Naive thymus-derived CD4-positive, alpha-beta T cell (primary cell): ENCODE measurements at places on chromosomes 7 and 10. TPM values are rescaled to one million over a fixed set of nuclear protein-coding genes. Genes with fewer than 3 reads are reported as not detected.
A peak's percentile ranks its signal among the peaks of the same experiment; 100 is the strongest.

- H3K36me3 ChIP-seq: no peaks in the 10 kb centered on the region
- H3K4me1 ChIP-seq: no peaks in the 10 kb centered on the region
- H3K27me3 ChIP-seq: no peaks in the 10 kb centered on the region
- H3K4me3 ChIP-seq: peak overlapping the region; percentile 30
Observed at GRCh38 chr10:77710759-77711682, 73.4 kb upstream of the KCNMA1 start.

DNA sequence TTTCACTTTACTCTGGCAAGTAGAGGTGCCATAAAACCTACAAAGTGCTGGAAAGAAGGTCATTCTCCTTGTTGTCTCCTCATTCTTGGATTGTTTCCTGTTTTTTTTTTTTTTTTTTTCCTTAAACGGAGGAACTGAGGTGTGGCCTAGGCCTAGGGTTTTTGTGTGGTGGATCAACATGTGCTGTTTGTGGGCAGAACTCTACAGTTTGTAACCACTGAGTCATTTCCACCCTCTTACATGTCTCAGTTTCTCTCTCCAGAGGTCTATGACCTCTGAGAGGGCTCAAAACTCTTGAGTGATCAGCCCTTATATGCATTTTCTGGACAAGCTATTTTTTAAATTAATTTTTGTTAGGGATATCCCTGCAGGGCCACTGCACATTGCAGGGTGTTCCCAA, 296.0 kb downstream of the PPP1R3A start:
- H3K36me3 ChIP-seq: no peaks in the 10 kb centered on the region
- no peak overlapping the region for H3K4me3 ChIP-seq
- no peak overlapping the region for H3K27ac ChIP-seq
- no peaks in the 10 kb centered on the region for H3K27me3 ChIP-seq
- DNase-seq: no peak

DNA sequence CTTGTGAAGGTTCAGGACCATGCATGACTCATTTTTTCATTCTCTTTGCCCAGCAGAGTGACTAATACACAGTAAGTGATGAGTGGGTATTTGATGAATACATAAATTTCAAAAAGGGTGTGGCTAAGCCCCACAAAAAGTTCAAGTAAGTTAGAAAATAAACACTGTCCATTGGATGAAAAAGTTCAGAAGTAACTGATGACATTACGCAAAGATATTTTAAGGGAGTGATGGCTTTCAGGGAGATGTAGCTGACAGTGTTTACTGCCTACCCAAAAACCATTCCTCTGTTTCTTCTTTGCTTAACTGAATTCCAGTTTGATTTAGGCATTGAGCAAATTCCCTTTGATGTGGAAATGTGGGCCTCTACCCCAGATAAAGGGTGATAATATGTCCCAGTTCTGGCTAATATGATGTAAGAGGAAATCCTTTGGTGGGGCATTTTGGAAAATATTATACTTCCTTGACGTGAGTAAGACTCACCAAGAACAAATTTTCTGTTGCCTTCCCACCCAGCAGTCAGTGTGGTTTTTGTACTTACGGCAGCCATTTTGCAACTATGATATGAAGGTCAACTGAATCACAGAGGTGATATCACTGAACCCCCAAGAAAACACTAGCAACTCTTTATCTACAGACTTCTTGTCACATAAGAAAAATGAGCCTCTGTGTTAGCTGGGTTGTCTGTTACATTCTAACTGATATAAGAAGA, 29.0 kb upstream of the EBLN1 start:
- no peak overlapping the region for H3K4me3 ChIP-seq
- DNase-seq: no peak
- H3K27ac ChIP-seq: peak overlapping the region; percentile 17

DNA sequence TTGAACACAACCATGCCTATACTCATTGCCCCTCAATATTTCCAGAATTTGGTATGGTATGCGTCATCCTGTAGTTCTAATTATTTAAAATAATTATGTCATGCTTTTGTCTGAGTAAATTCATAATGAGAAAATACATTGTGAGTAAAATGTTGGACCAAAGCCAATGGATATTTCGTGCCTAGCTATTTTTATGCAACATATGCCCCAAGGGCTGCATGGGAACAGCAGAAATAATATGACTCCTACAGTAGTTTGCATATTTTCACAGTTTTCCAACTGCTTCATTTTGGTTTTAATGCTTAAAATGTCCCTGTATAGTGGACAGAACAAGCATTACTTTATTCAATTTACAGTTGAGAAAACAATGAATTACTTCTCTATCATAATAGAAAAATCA, 1115.6 kb upstream of the GHITM start:
- no peak overlapping the region for H3K4me3 ChIP-seq
- H3K27ac ChIP-seq: no peak overlapping the region
- no peaks in the 10 kb centered on the region for H3K27me3 ChIP-seq
- DNase-seq: no peak

DNA sequence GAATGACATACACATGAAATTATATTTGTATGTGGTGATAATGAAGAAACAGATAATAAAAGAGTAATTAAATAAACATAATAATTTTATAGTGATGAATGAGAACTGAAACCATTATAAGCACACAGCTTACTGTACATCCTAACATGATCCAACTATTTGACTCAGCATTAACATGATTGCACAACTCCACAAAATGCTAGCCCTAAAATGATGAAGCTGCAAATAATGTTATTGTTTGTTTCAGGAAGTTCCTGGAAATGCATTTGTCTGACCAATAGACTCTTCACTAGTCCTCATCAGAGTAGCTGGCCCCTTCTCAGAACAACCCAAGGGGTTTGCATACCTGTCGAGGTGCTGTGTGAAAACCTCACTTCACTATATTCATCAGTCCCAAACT, 115.5 kb downstream of the RTKN2 start:
- no peaks in the 10 kb centered on the region for H3K4me1 ChIP-seq

- H3K36me3 ChIP-seq: no peaks in the 10 kb centered on the region
- H3K4me3 ChIP-seq: no peak overlapping the region
- DNase-seq: no peak
- H3K27ac ChIP-seq: no peak overlapping the region
- no peaks in the 10 kb centered on the region for H3K27me3 ChIP-seq
Observed at GRCh38 chr7:130276796-130277762, 10.4 kb downstream of the CPA2 start.

The CHST15 gene
- 2.4 TPM for total RNA-seq
